Stimulated activated CD4-positive, alpha-beta T cell treated with anti-CD3 and anti-CD28 coated beads, Interleukin-4, amount 100 ng/mL, for 1 hour (primary cell): ENCODE measurements at places on chromosomes 3 and 15.
A peak's percentile ranks its signal among the peaks of the same experiment; 100 is the strongest.

- peak; percentile 41 for DNase-seq
These were observed 130.2 kb downstream of the CHSY1 start for GRCh38 chr15:101121511-101122090.

GRCh38 chr3:156547637-156548036, 7.3 kb downstream of the SSR3 start:
- DNase-seq, result no peak

DNA sequence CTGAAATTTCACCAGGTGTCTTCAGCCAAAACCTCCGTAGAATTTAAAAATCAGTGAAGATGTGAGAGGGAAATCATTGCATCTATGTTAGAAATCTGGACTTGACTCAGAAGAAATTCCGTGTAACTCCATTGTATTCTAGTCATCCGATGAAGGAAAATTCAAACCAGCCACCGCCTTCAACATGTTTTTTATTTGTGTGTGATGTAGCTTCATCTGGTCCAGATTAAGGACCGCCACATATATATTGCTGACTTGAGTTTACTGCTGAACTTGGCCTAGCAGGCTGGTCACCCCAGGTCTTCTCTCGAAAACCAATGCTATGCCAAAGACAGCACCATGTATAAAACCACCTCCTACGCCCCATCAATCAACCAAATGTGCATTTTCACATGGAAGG, 120.9 kb downstream of the FOXP1 start:
- no peak for DNase-seq

DNA sequence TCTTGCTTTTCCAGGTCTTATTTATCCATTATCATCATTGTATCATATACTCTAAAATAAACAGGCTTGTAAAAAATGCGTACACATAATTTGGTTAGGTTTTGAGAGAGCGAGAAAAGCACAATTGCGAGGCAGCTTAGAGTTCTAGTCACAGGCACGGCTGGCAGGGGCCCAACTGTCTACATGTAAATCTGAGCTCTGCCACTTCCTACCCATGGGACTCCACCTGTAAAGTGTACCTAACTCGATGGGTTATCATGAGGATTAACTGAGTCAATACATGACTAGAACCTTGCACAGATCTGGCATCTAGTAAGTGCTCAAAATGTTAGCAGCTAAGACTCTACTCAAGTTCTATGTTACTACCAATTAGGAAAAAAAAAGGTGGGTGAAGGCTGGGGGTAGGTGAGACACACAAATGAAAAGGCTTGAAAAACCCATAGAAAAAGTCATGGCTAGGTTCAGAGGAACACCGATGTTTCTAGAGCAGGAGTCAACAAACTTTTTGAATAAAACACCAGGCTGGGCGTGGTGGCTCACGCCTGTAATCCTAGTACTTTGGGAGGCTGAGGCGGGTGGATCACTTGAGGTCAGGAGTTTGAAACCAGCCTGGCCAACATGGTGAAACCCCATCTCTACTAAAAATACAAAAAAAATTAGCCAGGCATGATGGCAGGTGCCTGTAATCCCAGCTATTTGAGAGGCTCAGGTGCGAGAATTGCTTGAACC, 36.2 kb downstream of the GLB1 start:
- DNase-seq, result peak; percentile 68

DNA sequence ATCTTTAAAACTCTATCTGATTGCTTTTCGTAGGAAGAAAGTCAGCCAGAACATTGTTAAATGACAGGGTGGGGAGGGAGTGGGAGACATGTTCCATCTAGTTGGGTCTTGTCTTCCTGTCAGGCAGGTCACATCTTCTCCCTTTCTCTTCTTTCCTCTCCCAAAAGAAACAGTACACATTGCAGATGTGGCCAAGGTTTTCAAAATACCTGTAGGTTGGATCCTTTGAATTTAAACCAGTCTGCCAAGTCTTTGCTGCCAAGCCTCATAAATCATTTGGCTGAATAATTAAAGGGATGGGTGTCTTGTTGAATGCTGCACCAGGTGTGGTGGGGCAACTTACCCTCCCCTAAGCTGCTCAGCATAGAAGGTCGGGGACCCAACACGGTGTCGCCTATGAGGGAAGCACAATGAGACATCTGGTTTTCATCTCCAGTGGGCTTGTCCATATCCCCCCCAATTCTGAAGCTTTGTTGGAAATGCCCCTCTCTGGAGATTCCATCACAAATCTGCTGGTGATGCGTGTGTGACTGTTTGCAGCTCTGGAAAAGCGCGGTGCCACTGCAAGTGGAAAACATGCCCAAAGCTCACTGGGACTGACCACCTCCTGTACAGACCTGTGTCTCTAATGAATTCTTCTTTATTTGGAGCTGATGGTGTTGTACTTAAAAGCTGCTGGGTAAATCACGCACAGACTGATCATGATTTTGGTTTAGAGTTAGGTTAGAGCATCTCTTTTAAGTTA, 112.6 kb downstream of the FILIP1L start:
- DNase-seq, result no peak

GRCh38 chr3:154085071-154085470, 36.1 kb upstream of the ARHGEF26 start:
- DNase-seq, result no peak

GRCh38 chr15:88701561-88702095, 62.8 kb downstream of the ISG20 start:
- peak; percentile 13 for DNase-seq

DNA sequence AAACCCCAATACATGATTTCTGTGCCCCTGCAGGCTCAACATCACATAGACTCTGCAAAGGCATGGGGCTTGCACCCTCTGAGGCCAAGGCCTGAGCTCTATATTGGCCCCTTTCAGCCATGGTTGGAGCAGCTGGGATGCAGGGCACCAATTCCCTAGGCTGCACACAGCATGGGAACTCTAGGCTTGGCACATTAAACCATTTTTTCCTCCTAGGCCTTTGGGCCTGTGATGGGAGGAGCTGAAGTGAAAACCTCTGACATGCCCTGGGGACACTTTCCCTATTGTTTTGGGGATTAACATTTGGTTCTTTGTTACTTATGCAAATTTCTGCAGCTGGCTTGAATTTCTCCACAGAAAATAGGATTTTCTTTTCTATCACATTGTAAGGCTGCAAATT, 1629.5 kb downstream of the OTOL1 start:
- no peak for DNase-seq

- DNase-seq, result no peak
These were observed 72.6 kb downstream of the ST6GAL1 start for GRCh38 chr3:187002915-187003314.

DNA sequence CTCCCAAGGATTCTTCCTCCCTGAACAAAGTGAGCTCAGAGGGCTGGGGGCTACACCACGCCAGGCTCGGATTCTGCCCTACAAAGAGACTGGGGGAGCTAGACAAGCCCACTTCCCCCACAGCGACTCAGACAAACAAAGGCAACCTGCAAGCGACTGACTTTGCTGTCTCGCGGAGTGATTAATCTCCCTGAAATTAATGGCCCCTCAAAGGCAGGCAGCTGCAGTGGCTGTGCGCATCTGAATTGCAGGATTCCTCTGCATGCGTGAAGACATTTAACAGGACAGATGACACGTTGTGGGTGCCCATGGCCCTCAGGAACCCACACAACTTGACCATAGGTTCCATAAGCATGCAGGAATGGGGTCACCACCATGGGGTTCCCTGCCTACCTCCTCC, 18.4 kb downstream of the CTXND1 start:
- DNase-seq, result no peak

- no peak for DNase-seq
These were observed 500.6 kb upstream of the AGTR1 start for GRCh38 chr3:148197061-148197460.

DNA sequence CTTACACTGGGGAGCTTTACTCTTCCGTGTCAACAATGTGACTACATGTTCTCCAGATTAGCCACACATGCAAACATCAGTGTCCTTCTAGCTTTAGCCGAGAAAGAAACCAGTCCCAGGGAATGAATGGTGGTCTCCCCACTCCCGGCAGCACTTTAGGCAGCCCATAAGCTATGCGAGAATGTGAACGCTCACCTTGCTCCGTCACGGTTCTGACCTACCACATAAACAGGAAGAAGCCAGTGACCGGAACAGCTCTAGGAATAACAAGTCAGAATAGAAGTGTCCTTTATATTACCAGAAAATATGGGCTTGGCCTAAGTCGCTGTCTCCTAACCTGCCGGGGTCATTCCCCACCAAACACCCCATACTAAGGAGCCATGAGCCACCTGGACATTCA, 98.0 kb upstream of the ABHD17C start:
- DNase-seq, result no peak

GRCh38 chr15:66306381-66306780, 13.0 kb downstream of the DIS3L start:
- no peak for DNase-seq

DNA sequence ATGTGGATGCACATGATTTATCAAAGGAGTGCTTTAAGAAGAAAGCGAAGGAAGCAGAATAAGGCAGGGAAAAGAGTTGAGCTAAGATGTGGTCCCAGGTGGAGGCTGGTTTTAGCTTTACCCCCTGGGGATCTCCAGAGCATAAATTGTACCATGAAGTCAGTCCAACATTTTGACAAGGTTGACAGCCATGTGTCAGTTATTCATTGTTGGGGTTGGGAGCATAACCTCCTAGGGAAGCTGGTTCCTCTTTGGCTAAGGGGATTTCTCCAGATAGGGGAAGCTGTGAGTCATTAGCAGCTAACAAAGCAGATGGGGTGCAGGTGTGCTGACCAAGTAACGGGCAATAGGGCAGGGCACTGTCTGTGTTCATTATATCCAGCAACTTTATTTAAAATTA, 123.7 kb upstream of the IGSF10 start:
- DNase-seq, result no peak

- peak; percentile 55 for DNase-seq
These were observed 744 bp upstream of the ALDH1A2 start for GRCh38 chr15:58066042-58066867.

GRCh38 chr15:98755138-98755537, 106.8 kb downstream of the IGF1R start:
- DNase-seq, result no peak

DNA sequence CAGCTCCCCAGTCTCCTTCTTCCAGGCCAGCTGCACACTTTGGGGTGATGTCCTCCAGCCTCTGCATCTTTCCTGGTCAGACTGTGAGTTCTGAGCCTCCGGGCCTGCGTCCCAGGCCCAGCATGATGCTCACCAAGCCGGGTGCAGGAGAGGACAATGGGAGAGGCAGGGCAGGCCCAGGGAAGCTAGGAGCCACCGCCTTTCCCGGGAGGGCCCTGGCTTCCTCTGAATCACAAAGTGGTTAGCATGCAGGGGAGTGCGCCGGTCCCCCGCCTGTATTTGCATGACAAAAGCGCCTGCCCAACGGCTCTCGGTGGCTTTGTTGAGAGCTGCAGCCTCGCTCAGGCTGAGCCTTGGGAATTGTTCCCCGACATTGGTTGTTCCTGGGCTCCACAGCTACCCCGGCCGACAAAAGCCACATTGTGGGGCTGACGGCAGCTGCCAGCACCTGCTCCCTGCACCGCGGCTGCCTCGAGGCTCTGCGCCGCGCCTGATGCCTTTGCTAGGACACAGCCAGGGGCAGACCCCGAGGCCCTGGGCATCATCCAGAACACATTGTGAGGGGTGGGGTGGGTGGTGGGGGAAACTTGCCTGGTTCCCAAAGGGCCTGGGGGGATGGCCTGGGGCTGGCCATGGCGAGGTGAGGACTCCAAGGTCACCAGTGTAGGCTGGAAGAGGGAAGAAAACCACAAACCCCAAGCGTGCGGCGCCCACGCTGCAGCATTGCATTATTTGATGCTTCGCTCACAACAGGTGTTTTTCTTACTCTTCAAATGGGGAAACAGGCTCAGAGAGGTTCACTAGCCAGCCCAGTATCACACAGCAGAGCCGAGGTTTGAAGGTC, 20.0 kb upstream of the KLF13 start:
- no peak for DNase-seq

DNA sequence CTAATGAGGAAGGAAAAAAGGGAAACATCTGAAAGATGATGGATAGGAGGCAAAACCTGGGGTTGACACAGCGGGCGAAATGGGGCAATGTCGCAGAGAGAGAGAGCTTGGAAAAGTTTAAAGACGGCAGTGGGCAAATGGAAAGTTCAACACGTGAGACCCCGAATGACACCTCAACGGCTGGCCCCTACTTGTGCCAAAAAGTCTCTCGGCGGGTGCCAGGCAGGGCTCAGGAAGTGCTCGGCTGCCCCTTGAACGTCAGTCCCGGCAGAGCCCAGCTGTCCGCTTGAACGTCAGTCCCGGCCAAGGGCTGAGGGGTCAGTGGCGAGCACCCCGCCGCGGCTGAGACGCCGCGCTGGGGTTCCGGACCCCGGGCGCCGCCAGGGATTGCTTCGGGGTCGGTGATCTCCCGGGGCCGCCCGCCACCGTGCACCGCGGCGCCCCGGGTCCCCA, 658 bp downstream of the EOGT start:
- DNase-seq, result no peak

DNA sequence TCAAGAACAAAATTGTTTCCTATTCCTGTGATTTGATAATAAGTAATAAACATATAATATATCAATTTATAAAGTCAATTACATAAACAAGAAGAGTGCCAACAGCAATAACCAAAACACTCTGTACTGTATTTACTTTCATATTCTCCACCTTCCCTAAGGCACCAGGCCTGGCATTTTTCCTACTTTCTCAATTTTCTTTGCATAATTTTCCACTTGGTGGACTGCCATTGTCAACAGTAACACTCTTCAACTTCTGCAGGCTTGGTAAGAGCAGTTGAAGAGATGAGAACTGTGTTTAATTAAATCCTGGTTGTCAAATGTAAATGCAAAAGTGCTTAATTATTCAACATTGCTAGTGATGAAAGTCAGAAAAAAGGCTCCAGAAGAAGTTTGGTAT, 229.8 kb upstream of the PLSCR5 start:
- no peak for DNase-seq

DNA sequence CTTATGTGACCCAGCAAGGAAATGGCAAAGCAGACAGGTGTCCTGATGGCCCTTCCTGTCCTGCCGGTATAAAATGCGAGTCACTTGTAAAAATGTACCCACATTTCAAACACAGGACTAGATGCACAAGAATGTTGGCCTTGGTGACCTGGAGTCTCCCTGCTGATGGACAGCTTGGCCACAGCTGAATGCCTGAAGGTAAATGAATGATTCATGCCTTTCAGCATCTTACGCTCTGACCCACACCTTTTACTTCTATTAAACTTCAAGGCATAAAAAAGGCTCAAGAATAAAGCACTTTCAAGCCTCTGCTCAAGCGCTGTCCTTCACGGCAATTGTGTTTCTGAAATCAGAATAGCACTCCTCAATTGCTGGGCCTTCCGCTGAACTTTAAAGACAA, 228.0 kb upstream of the SLCO3A1 start:
- DNase-seq, result no peak

DNA sequence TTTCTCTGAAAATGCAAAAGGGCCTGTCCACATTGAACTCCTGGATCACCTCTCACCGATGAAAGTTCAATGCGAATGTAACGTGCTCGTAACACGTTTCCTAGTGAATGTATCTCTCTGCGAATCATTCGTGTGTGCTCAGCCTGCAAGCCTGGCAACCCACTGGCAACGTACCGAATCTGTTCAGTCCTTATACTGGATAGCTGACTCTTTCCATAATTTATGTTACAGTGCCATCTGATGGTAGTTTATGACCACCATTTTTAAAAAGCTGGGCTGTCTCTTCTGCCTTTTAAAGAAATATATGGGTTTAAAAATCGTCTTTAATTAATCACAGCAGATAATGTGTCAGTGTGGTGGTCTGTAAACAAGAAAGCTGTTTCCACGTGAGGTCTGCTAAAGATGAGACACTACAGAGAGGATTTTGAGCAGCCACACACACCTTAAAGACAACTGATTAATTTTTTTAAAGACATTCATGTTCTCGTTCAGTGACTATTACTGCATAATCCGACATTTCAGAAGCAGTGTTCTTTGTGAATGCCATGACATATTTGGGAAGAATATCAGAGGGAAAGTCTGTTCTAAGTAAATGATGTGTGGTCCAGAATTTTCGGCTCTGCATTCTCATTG, 69.4 kb upstream of the FOXP1 start:
- DNase-seq, result peak; percentile 16
